Hematopoietic multipotent progenitor cell treated with erythropoietin and hydrocortisone succinate and interleukin-3 and kit ligand, for 4 days (in vitro differentiated cells): ENCODE measurements at places on chromosomes 12 and 14.

DNA sequence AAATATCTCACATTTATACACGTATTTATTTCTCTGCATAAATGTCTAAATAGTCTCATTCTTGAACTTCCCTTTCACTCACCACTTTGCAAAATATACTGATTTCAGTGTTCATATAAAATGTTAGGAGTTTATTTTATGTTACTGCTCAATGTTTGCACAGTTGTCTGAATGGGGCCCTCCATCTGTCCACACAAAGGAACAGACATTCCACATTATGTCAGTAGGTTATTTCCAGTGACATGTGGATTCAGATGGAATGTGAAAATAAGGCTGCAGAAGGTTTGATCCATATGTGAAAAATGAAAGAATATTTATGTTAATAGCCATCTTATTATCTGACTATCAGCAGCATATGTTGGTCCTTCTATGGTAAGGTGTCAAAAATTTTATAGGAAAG lies 994.4 kb upstream of the SEL1L start:
- no peak for DNase-seq

DNA sequence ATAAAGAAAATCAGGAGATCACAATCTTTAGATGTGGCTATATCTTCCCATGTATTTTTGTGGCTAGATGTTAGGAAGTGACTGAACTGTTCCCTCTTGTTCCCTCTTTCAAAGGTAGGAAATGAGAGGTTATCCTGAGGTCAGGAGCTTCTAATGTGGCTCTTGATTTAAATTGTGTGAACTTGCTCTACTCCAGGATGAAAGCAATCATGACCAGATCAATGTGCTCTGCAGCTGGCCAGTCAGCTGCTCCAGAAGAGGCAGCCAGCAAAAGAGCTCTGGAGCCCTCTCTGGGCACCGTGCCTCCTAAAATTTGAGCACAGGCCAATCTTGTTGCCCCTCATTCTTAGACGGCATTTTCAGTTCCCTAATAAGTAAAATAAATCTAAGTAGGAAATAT lies 32.0 kb downstream of the CDK17 start:
- DNase-seq = no peak

- DNase-seq = no peak
Measured at GRCh38 chr12:76450690-76451089, 102.5 kb upstream of the BBS10 start.

GRCh38 chr12:42590330-42590934 lies 886 bp upstream of the PRICKLE1 start:
- DNase-seq = peak; percentile 29

DNA sequence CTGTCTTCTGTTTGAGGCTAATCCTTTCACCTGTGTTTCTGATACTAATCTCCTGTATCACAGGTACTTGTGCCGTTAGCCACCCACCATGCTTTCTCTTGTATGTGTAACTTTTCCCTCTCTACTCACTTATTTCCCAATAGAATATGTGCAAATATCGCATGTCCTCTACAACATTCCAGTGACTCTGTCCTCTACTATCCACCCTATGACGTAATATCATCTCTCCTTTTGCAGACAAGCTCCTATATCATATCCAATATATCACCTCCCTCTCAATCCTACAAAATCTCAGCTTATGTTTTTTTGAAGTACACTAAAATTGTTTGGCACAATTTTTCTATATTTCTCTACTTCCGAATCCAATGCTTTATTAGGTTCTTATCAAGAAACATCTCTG lies 232.6 kb upstream of the LRFN5 start:
- no peak for DNase-seq

- DNase-seq = no peak
Measured at GRCh38 chr14:69573831-69574262, 824 bp downstream of the CCDC177 start.

DNA sequence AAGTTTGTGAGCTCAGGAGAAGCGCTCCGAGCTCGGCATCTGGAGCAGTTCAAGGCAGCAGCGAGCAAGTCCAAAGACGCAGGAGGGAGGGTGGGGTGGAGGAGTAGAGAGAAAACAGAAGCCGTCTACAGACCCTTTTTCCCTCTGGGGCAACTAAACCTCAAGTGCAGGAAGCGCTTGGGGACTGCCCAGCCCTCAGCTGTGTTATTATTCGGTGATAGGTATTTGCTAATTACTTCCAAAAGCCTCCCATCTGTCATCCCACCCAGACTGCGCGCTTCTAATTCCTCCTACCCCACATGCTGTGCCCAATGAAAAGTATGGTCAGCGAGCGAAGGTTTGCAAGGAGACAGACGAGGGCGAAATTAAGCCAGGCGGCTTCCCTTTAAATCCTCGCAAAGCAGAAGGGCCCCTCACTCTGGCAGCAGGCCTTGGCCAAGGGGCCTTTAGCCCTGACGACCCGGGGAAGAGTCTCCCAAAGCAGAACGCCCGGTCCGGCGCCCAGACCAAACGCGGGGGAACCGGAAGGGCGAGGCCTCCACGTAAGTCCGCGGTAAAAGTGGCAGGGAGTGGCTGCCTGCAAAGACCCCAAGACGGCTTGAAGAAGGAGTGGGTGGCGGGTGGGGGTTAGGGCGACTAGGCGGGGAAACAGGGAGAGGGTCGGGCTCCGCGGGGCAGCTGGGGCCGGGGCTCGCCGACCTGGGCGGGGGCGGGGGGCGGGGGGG lies 507 bp upstream of the CD9 start:
- peak; percentile 59 for DNase-seq

GRCh38 chr12:92396647-92397252 lies 251.1 kb upstream of the BTG1 start:
- DNase-seq = no peak

DNA sequence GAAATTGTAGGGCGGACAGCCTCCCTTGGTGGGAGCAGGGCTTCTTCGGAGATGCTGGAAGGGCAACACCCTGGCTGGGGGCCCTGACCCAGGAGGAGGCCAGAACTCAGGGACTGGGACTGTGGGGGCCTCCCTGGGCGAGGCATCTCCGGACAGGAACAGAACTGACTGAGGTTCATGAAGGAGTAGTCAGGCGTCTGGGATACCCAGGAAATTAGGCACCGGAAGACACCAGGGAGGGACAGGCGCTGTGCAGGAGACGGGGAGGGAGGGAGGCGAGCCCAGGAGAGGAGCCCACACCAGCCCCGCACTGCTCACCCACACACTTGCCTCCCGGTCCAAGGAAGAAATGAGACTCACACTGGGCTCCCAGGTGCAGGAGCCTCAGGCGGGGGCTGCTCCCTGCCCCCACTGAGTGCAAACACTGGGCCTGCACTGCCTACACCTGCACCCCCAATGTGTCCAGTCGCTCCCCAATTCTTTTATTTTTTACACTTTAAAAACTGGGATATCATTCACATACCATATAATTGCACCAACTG lies 262.6 kb upstream of the SFSWAP start:
- DNase-seq = no peak

GRCh38 chr14:89646971-89647370 lies 229.9 kb upstream of the FOXN3 start:
- DNase-seq = no peak

DNA sequence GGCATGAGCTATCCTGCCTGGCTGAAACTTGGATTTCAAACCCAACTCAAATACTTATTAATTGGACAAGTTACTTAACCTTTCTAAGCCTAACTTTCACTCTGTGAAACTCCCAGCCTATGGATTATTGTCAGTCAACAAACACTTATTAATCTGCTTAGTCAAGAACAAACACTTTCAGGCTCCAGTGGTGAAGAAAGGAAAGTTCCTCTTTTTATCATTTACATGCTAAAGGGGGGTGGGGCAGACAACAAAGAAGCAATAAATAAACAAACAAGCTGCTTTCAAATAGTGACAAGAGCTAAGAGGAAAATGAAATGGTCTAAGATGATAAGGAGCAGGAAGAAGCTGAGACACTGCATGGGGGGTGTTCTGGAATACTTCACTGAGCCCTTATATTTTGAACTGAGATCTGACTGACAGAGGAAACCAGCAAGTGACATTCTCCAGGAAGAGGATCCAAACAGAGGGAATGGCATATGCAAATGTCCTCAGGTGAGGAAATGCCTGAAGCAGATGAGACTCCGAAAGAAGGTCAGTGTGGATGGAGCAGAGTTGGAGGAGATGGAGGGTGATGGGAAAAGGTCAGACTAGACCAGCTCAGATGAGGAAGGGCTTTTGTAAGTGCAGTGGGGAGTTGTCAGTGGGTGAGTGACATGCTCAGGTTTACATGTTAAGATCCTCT lies 259.6 kb downstream of the ITPR2 start:
- peak; percentile 55 for DNase-seq
